Activated CD8-positive, alpha-beta memory T cell treated with anti-CD3 and anti-CD28 coated beads, Interleukin-2, amount 10 ng/mL, durations not matched to agents 7 days and 5 days (primary cell): ENCODE measurements at places on chromosomes 5 and 9. TPM values are rescaled to one million over a fixed set of nuclear protein-coding genes. Genes with fewer than 3 reads are reported as not detected.
A peak's percentile ranks its signal among the peaks of the same experiment; 100 is the strongest.

Gene C9orf153
- total RNA-seq = not detected

Gene SUB1
- total RNA-seq = 525 TPM

DNA sequence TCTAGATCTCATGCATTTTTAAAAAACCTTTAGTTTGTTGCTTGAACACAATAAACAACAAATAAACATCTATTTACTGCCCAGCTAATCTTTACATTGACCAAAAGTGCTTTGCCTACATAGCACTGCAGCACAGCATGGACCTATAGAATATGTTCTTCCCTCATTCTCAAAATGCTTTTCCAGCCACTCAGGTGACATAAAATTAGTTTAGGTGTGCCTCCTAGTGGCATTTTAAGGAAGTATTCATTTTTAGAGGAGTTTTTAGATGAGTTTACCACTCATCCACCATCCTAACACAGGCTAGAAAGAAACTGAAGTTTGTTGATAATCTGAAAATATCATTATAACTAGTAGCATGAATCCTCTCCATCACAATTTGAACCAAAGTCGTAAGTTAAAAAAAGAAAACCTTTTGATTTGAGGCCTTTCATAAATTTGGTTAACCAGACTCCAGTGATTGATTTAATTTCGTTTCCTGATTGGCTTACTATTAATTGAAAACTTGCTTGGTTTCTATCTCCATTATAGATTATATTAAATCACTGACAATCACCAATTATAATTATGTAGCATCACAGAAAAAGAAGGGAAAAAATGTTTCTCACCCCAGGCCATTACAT lies 12.6 kb downstream of the PLGRKT start:
- peaks cover 2% of the 10 kb centered on the region for H3K36me3 ChIP-seq
- H3K4me3 ChIP-seq = no peak overlapping the region
- no peak for DNase-seq
- H3K27me3 ChIP-seq = no peaks in the 10 kb centered on the region
- H3K4me1 ChIP-seq = peaks cover 4% of the 10 kb centered on the region

- DNase-seq = no peak
- H3K27me3 ChIP-seq = peaks cover 1% of the 10 kb centered on the region
- peaks cover 40% of the 10 kb centered on the region for H3K36me3 ChIP-seq
- H3K27ac ChIP-seq = no peak overlapping the region
Measured at GRCh38 chr9:130138171-130138653, 34.0 kb upstream of the NCS1 start.

- H3K36me3 ChIP-seq = no peaks in the 10 kb centered on the region
Measured at GRCh38 chr9:81141961-81142360, 547.4 kb downstream of the TLE1 start.

DNA sequence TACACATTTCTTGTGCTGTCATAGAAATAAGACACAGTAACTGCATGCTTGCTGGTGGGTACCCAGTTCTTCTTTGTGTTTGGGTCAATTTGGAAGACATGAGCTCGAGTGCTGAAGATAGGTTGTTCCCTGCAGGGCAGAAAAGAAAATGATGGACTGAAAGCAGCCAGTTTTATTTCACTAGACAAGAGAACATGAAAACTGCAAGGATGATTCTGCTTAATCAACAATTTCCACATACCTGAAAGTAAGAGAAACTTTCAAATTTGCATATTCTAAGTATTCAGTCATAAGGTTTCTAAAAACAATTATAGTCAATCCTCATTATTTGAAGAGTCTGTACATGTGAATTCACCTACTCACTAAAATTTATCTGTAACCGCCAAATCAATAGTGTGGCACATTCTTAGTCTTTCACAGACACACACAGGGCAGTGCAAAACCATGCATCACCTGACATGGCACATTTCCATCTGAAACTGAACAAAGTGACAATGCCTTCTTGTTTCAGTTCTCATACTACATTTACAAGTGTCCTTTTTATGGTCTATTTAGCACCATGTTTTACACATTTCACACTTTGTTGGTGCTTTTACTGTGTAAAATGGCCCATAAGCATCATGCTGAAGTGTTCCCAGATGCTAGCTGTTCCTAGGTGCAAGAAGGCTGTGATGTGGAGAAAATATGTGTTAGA lies 56.9 kb downstream of the HOMER1 start:
- no peak overlapping the region for H3K4me3 ChIP-seq
- H3K36me3 ChIP-seq = peaks cover 4% of the 10 kb centered on the region
- no peak for DNase-seq

- H3K27ac ChIP-seq = no peak overlapping the region
- H3K4me3 ChIP-seq = no peak overlapping the region
- DNase-seq = peak; percentile 29
- H3K4me1 ChIP-seq = peaks cover 13% of the 10 kb centered on the region
- H3K27me3 ChIP-seq = peaks cover 45% of the 10 kb centered on the region
Measured at GRCh38 chr9:38229104-38229500, 160.1 kb upstream of the SHB start.

DNA sequence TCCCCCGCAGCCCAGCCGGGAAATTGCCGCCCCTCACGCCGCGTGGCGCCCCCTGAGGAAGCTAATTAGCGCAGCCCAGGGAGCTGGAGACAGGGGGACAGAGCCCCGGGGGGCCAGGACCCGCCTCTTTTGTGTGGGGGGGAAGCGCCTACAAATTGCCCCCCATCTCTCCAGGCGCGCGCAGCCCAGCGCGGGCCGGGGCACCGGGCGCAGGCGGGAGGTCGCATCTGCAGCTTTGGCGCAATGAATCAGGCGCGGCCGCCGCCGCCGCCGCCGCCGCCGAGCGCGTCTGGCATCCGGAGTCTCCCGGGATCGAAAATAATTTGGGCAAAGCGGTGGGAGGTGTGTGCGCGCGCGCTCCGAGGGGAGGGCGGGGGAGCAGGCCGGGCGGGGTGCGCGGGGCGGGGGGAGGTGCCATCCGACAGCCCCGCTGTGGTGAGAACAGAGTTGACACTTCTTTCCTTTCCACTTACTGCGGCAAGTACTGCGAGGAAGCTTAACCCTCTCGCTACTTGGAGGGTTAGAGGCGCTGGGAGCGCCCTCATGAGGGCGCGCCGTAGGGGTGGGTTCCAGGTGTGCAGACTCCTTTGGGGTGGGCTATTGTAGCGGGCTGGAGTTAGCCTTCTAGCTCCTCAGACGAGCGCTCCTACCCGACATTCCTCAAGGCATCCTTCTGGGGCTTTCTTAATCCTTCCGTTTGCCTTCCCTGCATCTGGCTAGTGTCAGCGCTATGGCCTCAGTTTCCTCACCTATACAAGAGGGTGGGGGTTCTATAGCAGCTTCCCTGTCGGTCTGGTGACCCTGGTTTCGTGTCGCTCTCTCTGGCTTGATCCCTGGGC lies 63.1 kb downstream of the CXXC5 start:
- peaks cover 13% of the 10 kb centered on the region for H3K4me1 ChIP-seq
- H3K27ac ChIP-seq = no peak overlapping the region
- peaks cover 25% of the 10 kb centered on the region for H3K27me3 ChIP-seq
